Naive thymus-derived CD8-positive, alpha-beta T cell (primary cell): ENCODE measurements at places on chromosomes 6 and 20. TPM values are rescaled to one million over a fixed set of nuclear protein-coding genes. Genes with fewer than 3 reads are reported as not detected.

DNA sequence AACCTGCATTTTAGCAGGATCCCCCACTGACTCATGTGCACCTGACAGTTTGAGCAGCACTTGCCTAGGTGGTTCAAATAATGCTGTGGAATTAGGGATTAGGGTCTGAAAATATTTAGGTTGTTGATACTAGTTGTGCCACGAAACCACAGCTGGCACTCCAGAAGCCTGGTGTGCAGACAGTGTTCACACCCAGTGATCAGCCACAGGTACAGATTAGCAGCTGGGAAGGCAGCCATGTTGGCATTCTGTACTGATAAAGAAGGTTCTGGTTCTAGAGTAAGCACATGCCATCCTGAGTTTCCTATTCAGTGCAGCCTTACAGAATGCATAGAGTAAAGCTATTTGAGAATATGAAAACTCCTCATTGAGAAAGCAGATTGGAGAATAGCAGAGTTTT lies 30.1 kb downstream of the TMEM74B start:
- DNase-seq = no peak

DNA sequence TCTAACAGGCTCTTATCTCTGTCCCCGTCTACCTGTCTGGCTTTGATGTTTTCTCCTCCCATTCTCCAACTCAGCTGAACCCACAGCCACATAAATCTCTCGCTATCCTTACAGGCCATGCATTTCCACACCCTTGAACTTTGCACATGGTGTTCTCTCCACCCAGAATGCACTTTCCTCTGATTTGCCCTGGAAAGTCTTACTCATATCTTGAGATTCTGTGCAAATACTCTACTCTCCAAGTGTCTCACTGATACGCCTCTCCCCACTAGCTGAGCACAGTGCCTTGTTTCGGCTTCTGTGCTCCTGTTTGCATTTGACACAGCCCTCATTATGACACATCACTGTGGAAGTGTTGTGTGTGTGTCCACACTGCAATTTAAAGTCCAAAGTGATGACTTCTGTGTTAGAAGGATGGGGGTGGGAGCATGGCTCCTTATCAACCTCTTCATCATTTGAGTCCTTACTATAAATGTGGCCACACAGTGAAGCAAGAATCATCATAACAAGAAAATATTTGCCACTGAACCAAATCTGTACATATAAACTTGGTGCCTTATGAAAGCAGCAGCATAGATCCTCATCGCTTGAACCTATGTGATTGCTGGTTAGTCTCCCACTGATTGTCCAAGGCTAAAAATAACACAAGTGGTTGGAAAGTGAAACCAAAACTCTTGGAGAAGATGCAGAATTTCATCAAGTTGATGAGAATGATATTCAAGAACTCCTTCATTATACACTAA lies 5.5 kb upstream of the PRELID3B start:
- no peak for DNase-seq

DNA sequence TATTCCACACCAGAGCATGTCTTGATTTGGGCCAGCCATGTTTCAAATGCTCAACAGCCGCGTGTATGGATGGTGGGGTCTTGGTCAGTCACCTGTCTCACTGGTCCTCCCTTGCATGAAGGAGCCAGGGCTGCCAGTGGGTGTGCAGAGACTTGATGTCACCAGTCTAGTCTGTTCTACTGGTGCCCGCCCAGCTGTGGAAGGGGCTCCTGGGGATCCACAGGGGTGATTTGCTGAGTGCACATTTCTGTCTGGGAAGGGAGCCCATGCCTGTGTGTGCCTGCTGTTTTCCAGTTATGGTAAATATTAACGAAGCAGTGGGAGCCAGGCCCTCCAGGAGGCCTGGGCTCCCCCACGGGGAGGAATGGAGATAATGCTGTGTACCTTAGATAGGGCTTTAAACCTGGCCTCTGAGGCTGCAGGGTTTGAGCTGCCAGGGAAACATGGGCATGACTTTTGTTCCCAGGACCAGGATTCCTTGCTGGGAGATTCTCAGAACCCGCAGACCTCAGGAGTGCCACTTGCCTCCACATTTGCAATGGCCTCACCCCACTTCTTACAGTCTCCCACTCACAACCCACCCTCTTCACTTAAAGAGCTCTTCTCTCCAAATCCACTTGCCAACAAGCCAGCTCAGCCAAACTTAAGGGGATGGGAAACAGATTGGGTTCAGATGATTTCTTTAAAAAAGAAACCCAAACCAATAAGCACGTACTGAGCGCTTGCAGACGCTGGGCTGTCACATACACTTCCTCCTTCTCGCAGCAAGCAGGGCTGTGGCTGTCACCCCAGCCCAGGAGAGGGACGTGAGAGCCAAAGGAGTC lies 54.1 kb downstream of the VEGFA start:
- DNase-seq = no peak

DNA sequence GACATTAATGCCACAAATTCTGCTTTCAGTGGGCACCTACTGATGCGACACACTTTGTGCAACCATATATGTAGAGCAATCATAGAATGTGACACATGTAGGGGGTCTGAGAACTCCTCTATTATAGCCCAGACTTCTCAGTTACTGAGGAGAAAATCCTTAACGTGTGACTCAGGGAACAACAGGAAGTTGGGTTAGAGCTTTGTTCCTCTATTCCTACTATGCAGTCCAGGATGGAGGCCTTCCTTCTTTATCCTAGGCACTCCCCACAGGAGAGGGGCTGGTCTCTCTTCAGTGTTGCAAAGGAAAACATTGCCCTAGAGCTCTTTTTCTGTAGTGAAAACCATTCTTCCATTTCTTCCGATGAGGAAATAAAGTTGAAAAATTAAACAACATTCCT lies 39.6 kb upstream of the RCAN2 start:
- DNase-seq = no peak

- DNase-seq = no peak
Observed at GRCh38 chr6:4861564-4861963, 85.4 kb downstream of the CDYL start.

DNA sequence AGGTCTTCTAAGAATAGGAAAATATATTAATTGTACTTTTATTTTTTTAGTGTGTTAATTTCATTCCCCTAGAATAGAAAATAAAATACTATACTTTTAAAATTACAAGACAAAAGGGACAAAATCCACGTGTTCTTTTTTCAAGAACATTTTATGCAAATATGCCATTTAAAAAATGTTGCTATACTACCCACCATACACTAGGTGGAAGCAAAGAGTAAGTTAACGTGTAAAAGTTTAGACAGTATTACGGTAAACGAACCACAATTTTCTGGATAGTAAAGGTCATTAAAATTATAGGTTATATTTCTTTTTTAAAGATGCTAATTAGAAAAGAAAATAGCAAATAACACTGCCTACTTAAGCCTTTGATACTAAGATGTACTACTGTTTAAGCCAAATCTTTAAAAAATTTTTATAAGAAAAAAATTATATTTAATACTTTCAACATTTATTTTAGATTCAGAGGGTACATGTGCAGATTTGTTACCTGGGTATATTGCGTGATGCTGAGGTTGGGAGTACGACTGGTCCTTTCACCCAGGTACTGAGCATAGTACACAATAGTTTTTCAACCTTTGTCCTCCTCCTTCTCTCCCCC lies 287.6 kb downstream of the PHF3 start:
- DNase-seq = no peak

DNA sequence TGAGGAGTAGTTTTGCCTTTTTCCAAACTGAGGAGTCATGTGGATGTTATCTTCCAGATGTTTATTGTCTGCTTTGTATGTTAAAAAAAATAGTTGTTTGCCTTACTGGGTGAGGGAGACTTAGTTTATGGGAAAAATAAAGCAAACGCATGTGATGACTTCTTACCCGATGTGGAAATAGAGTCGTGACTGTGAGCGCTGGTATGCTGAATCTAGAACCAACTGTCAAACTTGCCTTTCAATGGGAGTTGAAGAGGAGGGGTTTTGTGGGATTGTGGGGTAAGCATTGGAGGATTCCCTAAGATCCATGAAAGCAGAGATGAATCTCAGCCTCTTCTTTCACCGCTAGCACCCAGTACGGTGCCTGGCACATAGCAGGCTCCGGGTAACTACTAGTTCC lies 5.3 kb downstream of the DCBLD1 start:
- DNase-seq = no peak

- DNase-seq = peak; percentile 70
Observed at GRCh38 chr20:64035066-64035932, 683 bp upstream of the C20orf204 start.

DNA sequence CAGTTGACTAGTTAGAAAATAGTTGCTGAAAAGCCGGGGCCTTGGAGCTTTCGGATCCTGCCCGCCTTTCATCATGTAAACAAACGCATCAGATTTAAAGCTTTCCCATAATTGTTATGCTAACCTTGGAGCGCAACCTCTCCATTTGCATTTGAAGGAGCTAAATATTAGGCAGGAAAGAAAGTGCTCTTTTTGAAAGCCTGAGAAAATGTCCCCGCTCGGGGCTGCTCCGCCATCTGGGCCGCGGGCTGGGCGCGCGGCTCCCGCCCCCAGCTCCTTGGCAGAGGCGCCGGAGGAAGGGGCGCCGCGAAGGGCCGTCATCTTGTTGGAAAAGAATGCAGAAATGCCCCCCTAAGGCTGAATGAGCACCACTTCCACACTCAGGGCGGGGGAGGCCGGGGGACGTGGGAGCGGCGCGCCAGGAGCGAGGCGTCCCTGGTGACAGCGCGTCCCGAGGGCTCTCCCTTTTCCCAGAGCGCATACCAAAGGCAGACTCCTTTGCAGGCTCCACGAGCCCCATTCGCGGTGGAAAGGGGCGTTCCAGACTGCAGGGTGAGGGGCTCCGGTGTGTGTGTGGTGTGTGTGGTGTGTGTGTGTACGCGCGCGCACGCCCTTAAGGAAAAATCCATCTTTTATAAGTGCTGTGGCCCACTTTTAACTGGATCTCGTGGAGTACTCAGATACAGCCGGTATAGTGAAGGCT lies 145.6 kb upstream of the ID4 start:
- DNase-seq = no peak

- no peak for DNase-seq
Observed at GRCh38 chr6:14735956-14736486, 509.8 kb upstream of the JARID2 start.

DNA sequence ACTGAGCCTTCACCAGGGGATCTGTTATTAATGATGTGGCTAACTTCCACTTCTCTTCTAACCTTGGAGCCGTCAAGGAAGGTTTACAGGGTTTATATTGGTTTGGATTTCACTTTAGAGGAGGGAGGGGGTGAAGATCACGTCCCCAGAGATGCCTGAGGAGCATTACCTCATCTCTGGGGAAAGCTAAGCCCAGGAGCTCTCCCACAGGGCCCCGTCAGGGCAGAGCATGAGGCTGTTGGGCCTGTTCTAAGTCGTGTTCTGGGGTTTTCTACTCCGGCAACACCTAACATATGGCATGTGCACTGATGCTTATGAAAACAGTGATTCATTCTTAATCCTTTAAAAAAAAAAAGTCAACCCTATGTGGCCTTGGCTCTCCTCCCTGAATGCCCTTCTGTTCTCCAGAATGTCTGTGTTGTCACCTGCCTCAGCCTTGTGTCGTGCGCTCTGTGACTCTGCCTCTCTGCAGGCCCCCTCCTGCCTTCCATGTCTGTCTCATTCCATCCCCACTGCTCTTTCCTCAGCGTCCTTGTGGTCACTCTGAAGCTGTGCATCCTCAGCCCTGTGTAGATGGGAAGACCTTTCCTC lies 97.4 kb upstream of the JARID2 start:
- DNase-seq = no peak

- DNase-seq = no peak
Observed at GRCh38 chr6:87944541-87944954, 103.1 kb upstream of the SPACA1 start.

DNA sequence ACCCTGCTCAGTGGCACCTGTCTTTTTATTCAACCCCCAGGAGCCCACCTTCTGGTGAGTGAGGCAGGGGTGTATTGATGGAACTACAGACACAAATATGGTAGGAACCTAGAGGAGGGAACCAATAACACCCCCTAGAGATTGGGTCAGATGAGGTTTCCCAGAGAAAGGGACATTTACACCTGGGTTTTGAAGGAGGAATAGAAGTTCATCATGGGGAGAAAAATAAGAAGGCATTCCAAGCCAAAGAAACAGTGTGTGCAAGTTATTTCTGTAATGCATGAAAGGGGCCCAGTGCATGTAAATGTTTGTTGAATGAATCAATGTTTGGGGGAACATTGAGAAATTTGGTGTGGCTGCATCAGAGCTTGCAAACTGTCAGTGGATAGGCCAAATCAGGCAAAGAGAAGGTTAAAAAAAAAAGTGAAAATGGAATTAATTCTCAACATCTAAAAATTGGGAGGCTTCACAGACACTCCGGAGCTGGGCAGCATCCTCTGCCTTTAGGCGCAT lies 11.1 kb upstream of the KIAA1755 start:
- DNase-seq = no peak

DNA sequence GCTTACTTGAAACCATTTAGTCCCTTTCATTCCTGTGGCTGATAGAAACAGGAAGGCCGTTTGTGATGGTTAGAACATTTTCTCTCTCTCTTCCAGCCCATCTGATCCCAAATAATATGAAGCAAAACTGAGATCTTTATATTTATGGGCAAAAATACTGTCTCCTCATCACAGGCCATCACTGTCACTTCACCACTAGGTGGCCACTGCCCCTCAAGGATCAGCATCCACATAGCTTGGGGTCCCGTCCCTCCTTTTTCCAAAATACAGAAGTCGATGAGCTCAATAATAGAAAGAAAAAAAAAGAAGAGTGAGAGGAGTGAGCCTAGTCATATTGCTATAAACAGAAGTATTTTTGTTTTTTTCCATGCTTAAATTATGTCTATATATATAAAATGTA lies 46.4 kb upstream of the LAMP5 start:
- DNase-seq = no peak

DNA sequence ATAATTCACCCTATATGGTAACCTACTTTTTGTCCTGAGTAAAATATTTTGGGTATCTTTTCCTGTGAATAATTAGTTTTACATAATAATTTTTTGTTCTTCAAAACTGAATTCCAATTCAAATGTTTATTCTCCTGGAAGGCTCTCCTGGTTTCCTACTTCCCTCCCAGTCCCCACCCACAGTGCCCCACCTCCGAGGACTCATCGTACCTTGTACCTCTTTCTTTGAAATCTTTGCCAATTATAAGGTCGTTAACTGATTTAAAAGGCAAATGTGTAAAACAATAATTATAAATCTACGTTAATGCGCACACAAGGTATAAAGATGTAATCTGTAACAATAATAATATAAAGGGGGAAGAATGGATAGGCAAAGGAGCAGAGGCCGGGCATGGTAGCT lies 40.5 kb upstream of the VEGFA start:
- DNase-seq = no peak

- no peak for DNase-seq
Observed at GRCh38 chr6:1479095-1479494, 89.7 kb downstream of the FOXF2 start.

The PI16 gene
- 1.1 TPM for total RNA-seq

The VTA1 gene
- total RNA-seq = 33.5 TPM

The SLC35D3 gene
- not detected for total RNA-seq

The LY6G6D gene
- not detected for total RNA-seq
